Esophagus muscularis mucosa (tissue), 4 donors: ENCODE measurements at places on chromosomes 13 and 19.

- DNase-seq, result no peak
Observed at GRCh38 chr13:89315287-89315686, 1644.1 kb downstream of the SLITRK5 start.

- DNase-seq, result no peak
Observed at GRCh38 chr13:37382146-37382545, 216.4 kb downstream of the POSTN start.

- DNase-seq, result no peak
Observed at GRCh38 chr13:48161530-48162179, 66.8 kb upstream of the MED4 start.

DNA sequence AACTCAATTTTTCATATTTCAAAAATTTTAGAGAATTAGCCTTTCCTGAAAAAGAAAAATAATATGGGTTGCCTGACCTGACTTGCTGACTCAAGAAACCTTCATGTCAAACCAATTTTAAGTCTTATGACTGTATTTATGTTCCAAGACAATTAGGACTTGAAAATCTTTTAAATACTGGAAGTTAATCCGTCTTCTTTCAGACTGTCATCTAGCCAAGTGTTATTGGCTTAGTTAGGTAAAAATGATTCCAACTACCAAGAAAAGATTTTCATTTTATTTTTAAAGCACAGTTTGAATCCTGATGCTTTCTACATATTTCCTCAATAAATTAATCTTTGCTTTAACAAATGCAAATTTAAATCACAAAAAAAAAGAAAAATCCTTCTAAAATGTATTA is 337.6 kb downstream of the SLITRK6 start:
- DNase-seq, result no peak

DNA sequence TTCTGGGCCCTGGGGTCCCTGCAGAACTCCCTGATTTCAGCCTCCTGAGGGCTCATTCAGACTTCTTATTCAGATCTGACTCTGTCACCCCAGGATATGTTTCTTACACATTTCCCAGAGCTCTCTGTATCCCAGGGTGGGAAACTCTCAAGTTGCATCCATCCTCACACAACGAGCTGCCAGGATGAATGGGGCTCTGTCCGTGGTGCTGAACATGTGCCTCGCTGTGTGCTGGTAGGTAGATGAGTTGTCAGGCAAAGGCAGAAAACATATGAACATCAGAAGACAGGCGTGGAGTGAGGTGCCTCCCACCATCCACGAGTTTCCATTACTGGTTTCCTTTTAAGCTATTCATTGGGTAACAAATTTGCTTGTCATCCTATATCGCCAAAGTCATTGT is 11.4 kb upstream of the IGFL1 start:
- DNase-seq, result no peak

- DNase-seq, result no peak
Observed at GRCh38 chr13:45231722-45232121, 30.9 kb upstream of the KCTD4 start.

GRCh38 chr13:99086267-99087097 is 108.6 kb upstream of the DOCK9 start:
- no peak for DNase-seq

- DNase-seq, result no peak
Observed at GRCh38 chr19:11291991-11292390, 4.0 kb upstream of the TSPAN16 start.

DNA sequence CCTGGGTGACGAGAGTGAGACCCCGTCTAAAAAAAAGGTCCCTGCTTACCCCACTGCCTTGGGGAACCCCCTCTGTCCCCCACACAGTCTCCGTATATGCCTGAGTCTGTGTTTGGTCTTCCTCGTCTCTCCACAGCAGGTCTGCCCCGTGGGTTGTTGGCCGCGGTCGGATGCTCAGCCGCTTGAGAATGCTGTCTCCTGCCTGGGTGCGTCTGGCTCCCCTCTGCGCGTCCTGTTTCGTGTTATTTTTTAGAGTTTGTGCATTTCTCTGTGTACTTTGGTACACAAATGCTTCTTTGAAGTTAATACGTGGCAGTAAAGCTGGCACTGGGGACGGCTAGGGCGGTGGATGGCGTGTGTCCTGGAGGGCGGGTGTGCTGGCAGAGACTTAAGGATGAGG is 34.9 kb downstream of the KDM4B start:
- no peak for DNase-seq

DNA sequence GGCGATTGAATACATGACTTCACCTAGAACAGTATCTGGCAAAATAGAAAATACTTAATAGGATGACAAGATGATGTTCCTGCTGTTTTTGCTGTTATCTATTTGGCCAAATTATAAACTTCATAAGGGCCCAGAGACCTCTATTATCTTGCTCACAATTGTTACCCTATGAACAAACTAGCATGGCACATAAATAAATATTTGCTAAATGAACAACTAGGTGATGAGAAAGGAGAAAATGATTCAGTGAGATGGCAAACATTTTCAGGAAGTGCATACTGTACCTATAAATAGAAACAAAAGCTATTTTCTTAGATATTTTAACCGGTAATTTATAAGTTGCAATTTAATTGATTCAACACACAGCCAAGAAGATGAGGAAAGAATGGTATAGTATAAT is 78.4 kb downstream of the FAM216B start:
- DNase-seq, result no peak

DNA sequence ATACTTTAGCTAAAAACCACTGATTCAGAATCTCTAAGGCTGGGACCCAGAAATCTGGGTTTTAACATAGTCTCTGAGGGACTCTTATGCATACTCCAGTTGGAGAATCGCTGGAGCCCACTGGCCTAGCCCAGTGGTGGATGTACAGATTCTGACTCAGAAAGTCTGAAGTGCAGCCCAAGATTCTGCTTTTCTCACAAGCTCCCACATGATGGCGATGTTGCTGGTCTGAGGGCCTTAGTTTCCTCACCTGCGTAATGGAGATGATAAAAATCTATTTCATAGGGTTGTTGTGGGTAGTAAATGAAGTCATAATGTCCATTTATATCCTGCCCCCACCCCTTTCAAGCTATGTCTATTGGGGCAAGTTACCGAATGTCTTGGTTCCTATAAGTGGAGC is 7.7 kb upstream of the CDADC1 start:
- DNase-seq, result no peak

DNA sequence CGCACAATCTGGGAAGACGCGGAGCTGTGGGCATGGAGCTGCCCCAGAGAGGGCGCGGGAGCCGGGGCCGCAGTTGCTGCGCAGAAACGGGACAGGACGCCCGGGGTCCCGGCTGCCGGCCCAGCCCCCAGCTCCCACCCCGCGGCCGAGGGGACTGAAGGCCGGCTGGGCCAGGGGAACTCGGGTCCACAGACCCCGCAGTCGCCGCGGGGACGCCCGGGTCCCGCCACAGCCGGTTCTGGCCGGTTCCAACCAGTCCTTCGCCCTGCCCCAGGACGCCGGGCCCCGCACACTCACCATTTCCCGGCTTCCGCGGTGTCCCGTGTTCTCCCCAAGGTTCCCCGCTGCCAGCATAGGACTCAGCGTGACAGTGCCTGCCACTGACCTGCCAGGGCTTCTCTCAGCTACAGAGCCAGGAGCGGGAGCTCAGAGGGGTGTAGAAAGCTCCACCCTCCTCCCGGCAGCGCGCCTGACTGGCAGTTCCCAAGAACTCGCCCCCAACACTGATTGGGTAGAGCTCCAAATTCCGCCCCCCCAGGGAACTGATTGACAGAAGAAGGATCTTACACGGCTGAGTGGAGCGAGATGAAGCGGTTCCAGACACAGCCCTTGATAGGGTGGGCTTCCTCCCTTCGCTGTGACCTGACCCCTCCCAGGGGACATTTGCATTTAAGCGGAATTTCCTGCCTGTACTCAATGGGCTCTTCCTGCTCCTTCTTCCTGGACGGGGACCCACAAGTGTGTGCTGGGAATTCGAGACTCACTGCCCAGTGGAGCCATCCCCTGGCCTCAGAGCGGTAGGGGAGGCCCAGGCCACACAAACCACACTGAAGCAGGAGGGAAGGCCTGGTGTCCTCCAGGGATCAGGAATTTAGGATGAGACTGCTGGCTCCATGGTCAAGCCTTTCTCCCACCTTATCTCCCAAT is at the start of gene ZNF442:
TSS of gene ZNF442 (minus strand) at position 448 of the 927 bp plus-strand sequence. CDS start 2,052 bp downstream, outside the sequence.
- DNase-seq, result peak; percentile 99

GRCh38 chr13:28449826-28450773 is 44.8 kb downstream of the FLT1 start:
- DNase-seq, result no peak

GRCh38 chr13:29159871-29160270 is 339.7 kb downstream of the MTUS2 start:
- no peak for DNase-seq

- no peak for DNase-seq
Observed at GRCh38 chr19:13707915-13708314, 56.4 kb upstream of the MRI1 start.

GRCh38 chr19:29378126-29378525 is 147.7 kb upstream of the VSTM2B start:
- no peak for DNase-seq

- no peak for DNase-seq
Observed at GRCh38 chr19:49157445-49158224, at the start of gene TRPM4. TRPM4 (plus strand) TSS chr19:49157792; CDS start chr19:49157867, 75 bp downstream.

DNA sequence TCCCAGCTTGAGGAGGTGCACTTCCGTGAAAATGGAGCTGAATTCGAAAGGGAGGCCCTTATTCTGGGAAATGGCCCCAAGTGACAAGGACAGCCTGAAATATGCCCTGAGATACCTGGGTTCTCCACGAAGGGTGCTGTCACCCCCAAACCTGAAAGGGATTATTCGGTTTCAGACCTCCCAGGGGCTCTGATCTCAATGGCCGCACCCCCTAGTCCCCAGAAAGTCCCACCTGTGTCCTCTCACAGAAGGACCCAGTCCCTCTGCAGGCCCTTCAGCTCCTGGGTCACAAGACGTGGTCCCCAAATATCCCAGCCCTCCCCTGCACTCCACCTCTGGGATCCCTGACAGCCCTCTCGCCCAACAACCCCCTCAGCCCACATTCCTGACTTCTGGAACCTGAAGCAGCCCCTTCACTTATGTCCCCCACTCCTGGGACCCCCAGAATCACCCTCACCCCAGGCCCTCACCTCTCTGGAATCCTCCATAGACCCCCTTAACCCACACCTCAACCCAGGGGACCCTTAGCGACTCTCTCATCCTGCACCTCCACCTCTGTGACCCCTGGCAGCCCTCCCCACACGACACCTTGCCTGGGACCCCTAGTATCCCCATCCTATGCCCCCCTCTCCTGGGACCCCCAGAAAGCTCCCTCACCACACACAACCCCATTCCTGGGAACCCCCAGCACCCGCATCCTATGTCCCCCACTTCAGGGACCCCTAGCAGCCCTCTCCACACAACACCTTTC is 606 bp downstream of the SYNGR4 start:
- DNase-seq, result no peak

DNA sequence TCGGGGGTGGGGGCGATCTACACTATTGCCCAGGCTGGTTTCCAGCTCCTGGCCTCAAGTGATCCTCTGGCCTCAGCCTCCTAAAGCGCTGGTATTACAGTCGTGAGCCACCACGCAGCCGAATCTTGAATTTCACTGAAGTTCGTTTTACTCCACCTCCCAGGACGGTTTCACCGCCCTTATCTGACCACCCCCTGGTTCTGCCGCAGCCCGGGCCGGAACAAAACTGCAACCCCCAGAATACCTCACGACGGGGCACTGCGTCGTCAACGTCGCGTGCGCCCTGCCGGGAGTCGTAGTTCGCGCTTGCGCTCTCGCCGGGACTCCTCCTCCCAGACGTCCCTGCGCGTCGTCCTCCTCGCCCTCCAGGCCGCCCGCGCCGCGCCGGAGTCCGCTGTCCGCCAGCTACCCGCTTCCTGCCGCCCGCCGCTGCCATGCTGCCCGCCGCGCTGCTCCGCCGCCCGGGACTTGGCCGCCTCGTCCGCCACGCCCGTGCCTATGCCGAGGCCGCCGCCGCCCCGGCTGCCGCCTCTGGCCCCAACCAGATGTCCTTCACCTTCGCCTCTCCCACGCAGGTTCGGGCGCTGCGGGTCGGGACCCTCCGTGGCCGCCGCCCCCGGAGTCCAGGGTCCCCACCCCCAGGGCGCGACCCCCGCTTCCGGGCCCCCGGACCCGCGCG is at the start of gene ATP5F1D:
TSS of gene ATP5F1D (plus strand) at position 335 of the 679 bp plus-strand sequence. CDS start at position 435, 100 bp downstream.
- peak; percentile 97 for DNase-seq

GRCh38 chr13:48040049-48040448 is 2.5 kb downstream of the NUDT15 start:
- DNase-seq, result no peak

DNA sequence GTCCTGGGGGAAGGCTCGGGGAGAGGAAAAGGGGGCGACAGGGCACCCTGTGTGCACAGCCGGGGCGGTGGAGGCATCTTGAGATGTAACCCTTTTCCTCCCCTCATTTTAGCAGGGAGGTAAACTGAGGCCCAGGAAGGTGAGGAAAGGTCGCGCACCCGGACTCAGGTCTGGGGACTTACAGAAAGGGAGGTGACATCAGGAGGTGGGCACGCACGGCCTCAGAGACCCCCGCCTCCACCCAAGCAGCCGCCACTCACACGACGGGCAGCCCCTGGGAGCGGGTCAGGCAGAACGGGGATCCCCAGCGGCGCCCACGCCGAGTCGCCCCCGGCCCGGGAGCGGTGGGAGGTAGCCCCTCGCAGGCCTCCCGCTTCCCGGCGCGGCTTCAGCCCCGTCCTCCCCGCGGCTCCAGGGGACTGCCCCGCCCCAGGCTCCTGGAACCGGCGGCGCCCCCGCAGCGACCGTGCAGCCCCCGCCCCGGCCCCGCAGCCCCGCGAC is 477 bp downstream of the PIP5K1C start:
- DNase-seq, result no peak

DNA sequence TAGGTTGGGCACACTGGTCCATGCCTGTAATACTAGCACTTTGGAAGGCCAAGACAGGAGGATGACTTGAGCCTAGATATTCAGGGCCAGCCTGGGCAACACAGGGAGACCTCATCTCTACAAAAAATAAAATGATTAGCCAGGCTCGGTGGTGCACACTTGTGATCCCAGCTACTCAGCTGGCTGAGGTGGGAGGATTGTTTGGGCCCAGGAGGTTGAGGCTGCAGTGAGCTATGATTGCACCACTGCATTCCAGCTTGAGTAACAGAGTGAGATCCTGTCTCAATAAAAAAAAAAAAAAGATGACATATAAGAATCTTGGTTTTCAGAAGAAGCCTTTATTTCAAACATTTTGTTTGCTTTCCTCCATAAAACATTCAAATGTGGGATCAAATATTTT is 178.0 kb downstream of the LIG4 start:
- DNase-seq, result no peak

GRCh38 chr19:4897146-4897545 is 5.5 kb downstream of the ARRDC5 start:
- DNase-seq, result no peak

- DNase-seq, result no peak
Observed at GRCh38 chr13:42113478-42113877, 65.0 kb downstream of the DGKH start.

GRCh38 chr19:51389143-51389542 is 1.2 kb downstream of the C19orf84 start:
- no peak for DNase-seq

GRCh38 chr19:58252102-58252685 is 23.5 kb downstream of the ZNF544 start:
- no peak for DNase-seq

GRCh38 chr13:112675366-112675756 is 14.5 kb upstream of the ATP11A start:
- DNase-seq, result no peak

- DNase-seq, result no peak
Observed at GRCh38 chr13:31444266-31444856, 244.6 kb downstream of the B3GLCT start.
